ENCODE measurements at places on chromosomes 1 and 21. TPM values are rescaled to one million over a fixed set of nuclear protein-coding genes. Genes with fewer than 3 reads are reported as not detected.

Gene CFHR3
- total RNA-seq: not detected

GRCh38 chr21:31446226-31446855, 102.3 kb upstream of the TIAM1 start:
- DNase-seq: no peak

DNA sequence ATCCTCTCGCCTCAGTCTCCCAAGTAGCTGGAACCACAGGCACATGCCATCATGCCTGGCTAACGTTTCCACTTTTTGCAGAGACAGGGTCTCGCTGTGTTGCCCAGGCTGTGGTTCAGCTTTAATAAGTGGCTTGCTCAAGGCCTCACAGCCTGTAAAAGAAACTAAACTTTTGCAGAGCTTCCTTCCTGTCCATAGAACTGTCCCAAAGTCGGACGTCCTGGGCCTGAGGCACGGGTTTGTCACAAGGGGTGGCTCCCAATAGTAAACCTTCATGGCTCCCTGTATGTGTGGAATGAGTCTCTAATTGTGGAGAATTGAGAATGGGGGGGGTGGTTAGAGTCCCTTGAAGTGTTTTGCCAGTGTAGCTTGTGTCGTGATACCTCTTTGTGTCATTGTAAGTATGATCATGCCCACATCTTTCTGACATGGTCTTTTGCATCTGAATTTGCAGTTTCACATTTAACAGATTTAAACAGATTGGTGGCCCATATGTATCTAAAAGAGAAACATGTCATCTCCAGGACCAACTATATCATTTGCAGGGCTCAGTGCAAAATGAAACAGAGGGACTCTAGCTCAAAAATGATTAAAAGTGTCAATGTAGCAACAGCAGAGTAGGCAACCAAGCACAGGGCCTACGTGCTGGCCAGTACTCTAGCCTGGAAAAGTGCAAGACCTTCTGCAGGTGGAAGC, 332.1 kb downstream of the KIF26B start:
- DNase-seq: no peak

- DNase-seq: no peak
These were observed 2.8 kb downstream of the SCNN1D start for GRCh38 chr1:1282998-1283397.

DNA sequence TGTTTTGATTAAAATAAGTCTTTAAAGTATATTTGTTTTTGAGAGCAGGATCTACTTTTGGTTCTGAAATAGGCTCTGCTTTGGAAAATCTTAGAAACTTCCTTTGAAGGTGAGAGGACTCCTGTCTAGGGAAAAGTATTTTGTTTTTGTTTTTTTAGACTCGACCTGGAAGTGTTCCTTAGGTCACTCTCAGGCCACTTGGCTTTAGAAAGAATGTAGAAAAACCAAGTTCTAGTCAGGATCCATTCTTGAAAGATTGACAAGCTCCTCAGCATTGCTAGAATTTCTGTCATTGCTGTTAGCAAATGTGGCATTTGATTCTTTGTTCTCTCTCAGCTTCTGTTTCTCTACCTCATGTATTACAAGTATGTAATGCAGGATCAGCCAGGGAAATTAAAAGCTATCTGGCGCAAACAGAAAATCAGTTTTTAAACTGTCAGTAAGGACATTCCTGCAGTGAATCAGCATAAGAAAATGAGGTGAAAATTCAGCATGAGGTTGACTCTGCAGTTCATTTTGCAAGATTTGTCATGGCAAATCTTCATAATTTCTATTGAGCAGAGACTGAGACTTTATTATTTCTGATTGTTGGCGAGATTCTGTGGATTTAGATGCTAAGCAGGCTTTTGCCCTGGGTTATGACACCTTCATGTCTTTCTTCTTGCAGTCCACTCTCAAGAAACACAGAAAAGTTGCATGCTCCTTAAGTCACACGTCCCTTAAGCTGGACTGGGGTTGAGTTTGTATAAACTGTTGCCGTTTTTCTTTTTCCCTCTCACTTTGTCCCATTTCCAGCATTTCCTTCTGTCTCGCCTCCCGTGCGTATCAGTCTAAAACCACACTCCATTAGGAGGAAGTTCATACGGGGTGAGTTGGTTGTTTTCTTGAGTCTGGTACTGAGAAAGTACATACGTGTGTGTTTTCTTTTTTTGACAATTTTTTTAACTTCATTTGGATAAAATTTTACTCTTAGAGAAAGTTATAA, 12.6 kb downstream of the NTPCR start:
- DNase-seq: no peak

DNA sequence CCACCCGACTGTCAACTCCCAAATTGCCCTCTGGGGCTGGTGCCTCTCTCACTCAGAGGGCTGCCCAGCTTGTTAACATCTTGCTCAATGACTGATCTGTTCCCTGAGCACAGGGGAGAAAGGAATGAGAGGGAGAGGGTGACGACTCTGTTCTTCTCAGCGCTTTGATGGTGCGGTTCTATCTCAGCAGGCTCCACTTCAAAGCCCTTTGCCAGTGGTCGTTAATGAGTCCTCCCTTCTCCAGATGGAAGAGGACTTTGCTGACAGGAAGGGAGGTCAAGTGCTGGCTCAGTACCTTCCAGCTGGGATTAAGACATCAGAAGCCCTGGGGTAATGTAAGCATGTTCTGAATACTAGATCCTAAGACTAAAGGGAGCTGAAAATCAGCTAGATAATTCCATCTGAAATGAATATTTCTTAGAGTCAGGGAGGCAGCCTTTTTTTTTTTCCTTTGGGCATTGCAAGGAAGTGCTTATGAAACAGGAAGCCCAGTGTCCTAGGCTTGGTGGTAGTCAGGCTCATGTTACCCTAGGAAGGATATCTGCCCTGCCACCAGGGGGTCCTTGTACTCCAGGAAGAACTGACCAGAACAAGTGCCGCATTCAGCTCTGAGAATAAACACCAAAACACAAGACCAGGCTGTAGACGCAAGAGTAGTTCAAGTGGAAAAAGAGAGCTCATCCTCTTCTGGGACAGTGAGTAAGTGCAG, 4.7 kb downstream of the FMOD start:
- no peak for DNase-seq

Gene SPATA46
- not detected for total RNA-seq

GRCh38 chr1:168608796-168609715, 32.7 kb downstream of the XCL1 start:
- no peak for DNase-seq

Gene SLC35A3
- 21.6 TPM for total RNA-seq

DNA sequence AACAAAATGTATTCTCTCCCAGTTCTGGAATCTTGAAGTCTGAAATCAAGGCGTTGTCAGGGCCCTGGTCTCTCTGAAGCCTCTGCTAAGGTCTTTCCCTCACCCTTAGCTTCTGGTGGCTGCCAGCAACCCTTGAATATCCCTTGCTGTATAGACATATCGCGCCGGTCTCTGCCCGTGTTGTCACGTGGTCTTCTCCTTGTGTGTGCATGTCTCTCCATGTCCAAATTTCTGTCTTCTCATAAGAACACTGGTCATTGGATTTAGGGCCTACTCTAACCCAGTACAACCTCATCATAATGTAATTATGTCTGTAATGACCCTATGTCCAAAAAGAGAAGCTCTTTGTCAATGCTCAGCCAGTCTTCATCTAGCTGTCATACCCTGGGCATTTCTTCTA, 85.7 kb upstream of the ETS2 start:
- no peak for DNase-seq

Gene JAK1
- 53.2 TPM for total RNA-seq

Data from HCT116 (cell line).